T-helper 2 cell treated with Interferon-gamma antibody and Interleukin-4, amounts not matched to agents 5 μg/mL and 100 μg/mL, for 36 hours (primary cell): ENCODE measurements at places on chromosomes 2 and 18.

- no peak for DNase-seq
Measured at GRCh38 chr2:47686018-47686417, 96.9 kb upstream of the MSH6 start.

GRCh38 chr2:176188774-176189680, 559 bp downstream of the HOXD1 start:
- no peak for DNase-seq

GRCh38 chr2:239290618-239291474, 110.0 kb downstream of the HDAC4 start:
- no peak for DNase-seq

- DNase-seq = no peak
Measured at GRCh38 chr2:189096769-189097447, 82.7 kb downstream of the COL5A2 start.

DNA sequence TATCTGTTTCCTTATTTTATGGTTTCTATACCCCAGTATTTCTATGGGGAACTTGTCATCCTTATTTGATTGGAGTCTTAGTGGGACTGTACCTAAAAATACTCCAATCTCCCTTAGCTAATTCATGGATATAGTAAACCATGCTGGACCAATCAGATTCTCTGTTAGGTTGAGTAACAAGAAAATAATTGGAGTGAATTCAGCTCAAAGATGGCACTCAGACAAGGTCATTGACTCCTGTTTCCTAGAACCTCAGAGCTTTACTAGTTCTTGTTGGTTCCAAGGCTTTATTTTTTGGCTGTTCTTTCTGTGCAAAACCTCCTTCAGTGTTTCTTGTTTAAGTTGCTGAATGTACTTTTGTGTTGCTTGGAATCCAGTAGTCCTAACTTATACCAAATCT, 31.9 kb upstream of the CPS1 start:
- DNase-seq = no peak
